Bladder microvascular endothelial cell (primary cell): ENCODE measurements at places on chromosomes 13 and 19. TPM values are rescaled to one million over a fixed set of nuclear protein-coding genes. Genes with fewer than 3 reads are reported as not detected.

The FPR2 gene
- total RNA-seq, result not detected in 2 replicates

The CCDC169 gene
- total RNA-seq, result 0.97 and 2.7 TPM in 2 replicates

The CGB1 gene
- total RNA-seq, result not detected in 2 replicates

The ACP7 gene
- 0.06 TPM in 1 of 2 replicates, not detected in the other for total RNA-seq

The GRIN2D gene
- 0.19 and 0.32 TPM in 2 replicates for total RNA-seq

The IRS2 gene
- total RNA-seq, result 0.32 and 0.88 TPM in 2 replicates

The HIPK4 gene
- 0.06 TPM in 1 of 2 replicates, not detected in the other for total RNA-seq

The SHFL gene
- 24.3 and 29.4 TPM in 2 replicates for total RNA-seq

The MBD3L2 gene
- total RNA-seq, result not detected in 2 replicates

The TMEM150B gene
- total RNA-seq, result not detected in 2 replicates

The PODNL1 gene
- total RNA-seq, result 0.13 and 0.16 TPM in 2 replicates

The SIGLECL1 gene
- not detected in 2 replicates for total RNA-seq

The LGALS16 gene
- not detected in 2 replicates for total RNA-seq

The CGB8 gene
- total RNA-seq, result not detected in 2 replicates

The SIRT2 gene
- 52.3 and 81.6 TPM in 2 replicates for total RNA-seq

The KLHL1 gene
- not detected in 2 replicates for total RNA-seq

The SYNGR4 gene
- not detected in 2 replicates for total RNA-seq

The NKG7 gene
- not detected in 2 replicates for total RNA-seq

The IGSF23 gene
- total RNA-seq, result 0.38 TPM in 1 of 2 replicates, not detected in the other

The SIGLEC8 gene
- total RNA-seq, result not detected in 2 replicates

The ICAM3 gene
- total RNA-seq, result 10.5 and 20.9 TPM in 2 replicates

The PLK5 gene
- not detected in 2 replicates for total RNA-seq

The IGFL1 gene
- total RNA-seq, result not detected in 2 replicates

The USHBP1 gene
- total RNA-seq, result 27.4 and 34.0 TPM in 2 replicates

The ZBTB32 gene
- total RNA-seq, result not detected in 2 replicates

The TRPC4 gene
- 0.06 and 0.32 TPM in 2 replicates for total RNA-seq
